Right ventricle myocardium superior (tissue), 1 donor: ENCODE measurements at places on chromosomes 3 and 15. TPM values are rescaled to one million over a fixed set of nuclear protein-coding genes. Genes with fewer than 3 reads are reported as not detected.

IGSF10 gene
- 2.6 TPM for total RNA-seq

HTR3E gene
- not detected for total RNA-seq

IDH2 gene
- total RNA-seq: 1,067 TPM

PLXNA1 gene
- total RNA-seq: 23.2 TPM

CPB1 gene
- total RNA-seq: not detected

PPM1L gene
- 62.3 TPM for total RNA-seq

- DNase-seq: no peak
These were observed 92.0 kb downstream of the SNRK start for GRCh38 chr3:43378066-43378935.

DNA sequence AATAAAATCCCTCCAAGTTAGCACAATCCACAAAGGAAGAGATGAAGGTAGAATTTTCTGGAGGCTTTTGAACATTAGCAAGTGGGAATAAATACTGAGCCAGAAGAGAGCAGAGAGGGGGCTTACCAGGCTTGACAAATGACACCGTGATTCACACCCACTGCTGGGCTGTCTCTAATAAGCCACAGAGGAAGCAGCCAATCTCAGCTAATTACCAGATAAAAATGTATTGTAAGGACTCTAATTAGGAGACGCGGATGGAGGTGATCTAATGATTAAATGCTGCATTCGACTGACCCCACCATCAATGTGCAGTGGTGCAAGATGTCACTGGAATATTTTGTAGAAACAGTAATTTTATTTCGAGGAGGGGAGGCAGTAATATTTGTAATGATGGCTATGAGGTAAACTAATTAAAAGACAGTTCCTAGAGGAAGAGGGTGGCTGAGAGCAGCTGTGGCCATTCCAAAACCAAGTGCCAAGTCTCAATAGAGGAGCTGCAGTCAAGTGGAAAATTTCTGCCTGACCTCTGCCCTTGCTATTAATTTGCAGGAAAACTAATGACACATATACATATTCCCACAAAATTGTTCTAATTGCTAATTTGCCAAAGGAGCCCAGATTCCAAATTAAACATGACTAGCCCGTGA is 602.2 kb downstream of the FOXP1 start:
- DNase-seq: no peak

GRCh38 chr3:72426618-72427397 is 421.4 kb downstream of the SHQ1 start:
- no peak for DNase-seq

DNA sequence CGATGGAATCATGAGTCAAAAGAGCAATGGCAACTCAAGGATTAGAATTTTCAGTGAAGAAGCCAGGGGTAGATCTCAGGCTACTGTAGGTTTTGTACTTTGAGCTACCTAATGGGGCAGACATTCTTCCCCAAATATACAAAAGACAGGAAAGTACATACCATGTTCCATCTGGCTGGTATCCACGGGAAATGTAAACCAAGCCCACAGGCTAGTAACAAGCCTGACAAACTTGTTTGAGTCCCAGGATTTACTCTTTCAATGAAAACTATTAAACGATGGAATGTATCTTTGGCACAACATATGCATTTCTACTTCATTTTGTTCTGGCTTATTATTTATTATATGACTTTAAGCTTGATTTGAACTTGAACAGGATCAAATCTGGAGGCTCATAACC is 44.2 kb upstream of the GOLIM4 start:
- DNase-seq: no peak

DNA sequence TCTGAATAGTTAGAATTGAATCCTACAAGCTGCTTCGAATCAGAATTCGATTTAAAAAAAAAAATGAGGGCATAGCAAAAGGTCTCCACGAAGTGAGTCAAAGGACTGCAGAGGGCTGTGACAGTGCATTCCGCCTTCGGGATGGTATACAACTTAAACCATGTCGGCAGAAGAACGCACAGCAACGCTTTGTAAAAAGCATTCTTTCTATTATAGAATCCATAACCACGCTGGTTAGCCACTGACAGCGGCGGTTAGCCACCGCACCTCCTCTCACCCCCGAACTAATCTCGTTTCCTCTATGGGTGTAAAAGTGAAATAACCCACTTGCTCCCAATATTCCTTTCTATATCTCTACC is 664 bp upstream of the PIK3CA start:
- peak; percentile 48 for DNase-seq

GRCh38 chr3:190001426-190001825 is 119.3 kb downstream of the P3H2 start:
- no peak for DNase-seq

- DNase-seq: no peak
These were observed 495.7 kb upstream of the CBLB start for GRCh38 chr3:106364477-106364876.

GRCh38 chr3:58065700-58066167 is 57.5 kb downstream of the FLNB start:
- no peak for DNase-seq

DNA sequence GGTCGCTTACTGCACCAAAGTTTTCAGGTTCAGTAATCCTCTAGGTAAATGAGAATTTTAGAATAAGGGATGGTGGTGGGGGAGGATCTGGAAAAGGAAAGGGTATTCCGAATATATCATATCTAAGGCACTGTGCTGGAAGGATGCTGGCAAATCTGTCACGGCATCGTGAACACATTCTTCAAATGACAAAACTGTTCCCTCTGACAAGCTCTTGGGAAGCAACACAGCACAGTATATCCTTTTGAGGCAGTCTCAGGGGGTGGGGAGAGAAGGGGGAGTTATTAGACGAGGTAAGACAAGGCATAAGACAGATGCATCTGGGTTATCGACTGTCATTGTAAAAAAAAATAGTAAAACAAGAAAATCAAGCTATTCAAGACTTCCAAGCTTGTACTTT is 289.6 kb upstream of the LRRN1 start:
- DNase-seq: no peak

GRCh38 chr3:194996746-194997145 is 274.2 kb downstream of the XXYLT1 start:
- DNase-seq: no peak

DNA sequence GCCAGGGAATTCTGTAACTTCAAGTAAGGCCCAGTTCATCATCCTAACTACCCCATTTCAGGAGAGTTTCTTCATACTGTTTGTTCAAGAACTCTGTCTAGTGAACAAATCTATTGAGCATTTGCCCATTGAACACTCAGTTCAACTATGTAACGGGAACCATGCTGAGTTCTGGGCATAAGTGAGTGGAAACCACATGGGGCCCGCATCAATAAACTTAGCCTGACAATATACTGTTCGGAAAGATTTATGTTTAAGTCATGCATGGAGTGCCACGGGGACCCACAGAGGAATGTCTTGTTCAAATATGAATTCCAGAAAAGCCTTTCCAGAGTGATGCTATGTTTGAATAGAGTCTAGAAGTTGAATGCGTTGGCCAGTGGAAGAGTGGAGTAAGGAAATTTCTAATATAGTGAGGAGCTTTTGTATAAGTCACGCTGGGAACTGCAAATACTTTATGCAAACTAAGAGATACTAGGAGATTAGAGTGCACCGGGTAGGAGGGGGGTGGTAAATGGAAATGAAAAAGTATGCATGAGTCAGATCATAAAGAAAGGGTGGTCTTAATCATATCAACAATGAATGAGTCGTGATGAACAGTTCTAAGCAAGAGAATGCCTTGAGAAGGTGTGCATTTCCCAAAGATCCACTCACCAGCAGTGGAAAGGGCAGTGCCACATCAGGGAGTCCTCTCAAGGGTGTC is 279.8 kb downstream of the VPS13C start:
- no peak for DNase-seq

DNA sequence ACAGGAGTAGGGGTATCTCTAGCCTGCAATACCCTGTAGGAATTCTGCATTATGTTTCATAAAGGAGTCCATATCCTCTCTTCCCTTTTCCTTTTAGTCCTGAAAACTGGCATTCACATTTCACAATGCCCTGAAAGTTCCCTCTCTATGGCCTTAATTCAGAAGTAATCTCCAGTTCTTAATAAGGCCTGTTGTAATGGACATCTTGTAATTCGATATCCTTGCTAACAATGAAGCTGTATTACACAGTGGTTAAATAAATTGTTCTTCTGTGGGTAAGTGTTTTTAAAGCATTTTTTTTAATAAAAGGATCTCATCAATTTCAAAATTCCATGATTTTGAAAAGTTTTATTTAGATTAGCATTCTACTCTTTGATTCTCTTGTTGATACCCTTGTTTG is 34.3 kb upstream of the NEO1 start:
- DNase-seq: no peak
